ENCODE measurements at places on chromosomes 6 and 20.

GRCh38 chr6:132495604-132496079 lies 17.3 kb downstream of the STX7 start:
- DNase-seq: no peak

DNA sequence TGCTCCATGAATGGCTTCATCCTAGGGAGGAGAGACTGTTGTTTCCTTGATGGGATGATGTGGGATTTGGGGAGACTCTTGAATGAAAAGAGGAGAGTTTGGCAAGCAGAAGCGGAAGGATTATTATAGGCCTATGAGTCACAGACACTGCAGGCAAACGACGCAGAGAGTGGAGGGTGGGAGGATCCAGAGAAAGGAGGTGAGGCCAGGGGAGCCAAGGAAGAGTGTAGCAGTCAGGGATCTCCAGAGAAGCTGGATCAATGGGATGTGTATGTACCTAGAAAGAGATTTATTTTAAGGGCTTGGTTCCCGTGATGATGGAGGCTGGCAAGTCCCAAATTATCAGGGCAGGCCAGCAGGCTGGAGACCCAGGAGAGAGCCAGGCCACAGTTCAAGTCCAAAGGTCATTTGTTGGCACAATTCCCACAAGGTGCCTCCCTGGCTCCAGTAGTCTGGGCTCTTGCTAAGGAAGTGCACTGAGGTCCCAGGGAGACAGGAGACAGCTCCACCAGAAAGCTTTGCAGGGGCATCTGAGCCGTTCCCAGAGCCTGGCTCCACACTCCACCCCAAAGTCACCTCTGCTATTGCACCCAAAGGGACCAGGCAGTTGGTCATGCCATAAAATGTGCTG lies 76.0 kb downstream of the ADTRP start:
- no peak for DNase-seq

GRCh38 chr6:165571721-165572132 lies 91.3 kb downstream of the PDE10A start:
- no peak for DNase-seq

DNA sequence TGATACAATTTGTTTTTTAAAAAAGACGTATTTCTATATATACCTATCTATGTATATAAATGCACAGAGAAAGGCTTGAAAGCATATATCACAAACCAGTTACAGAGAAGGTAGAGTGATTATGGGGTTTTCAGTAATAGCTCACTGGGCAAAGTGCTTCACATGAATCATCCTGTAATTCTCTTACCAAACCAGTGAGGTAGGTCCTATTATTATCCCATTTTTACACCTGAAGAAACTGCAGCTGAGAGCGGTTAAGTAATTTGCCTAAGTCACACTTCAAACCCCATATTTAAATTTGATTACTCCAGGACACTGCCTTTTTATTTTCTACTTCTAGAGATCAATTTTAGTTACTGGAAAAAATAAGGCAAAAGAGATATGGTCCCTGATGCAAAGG lies 4.4 kb downstream of the GSS start:
- no peak for DNase-seq

GRCh38 chr20:49742948-49743347 lies 29.3 kb upstream of the B4GALT5 start:
- no peak for DNase-seq

GRCh38 chr6:56841751-56842150 lies 113.2 kb upstream of the BEND6 start:
- no peak for DNase-seq

- no peak for DNase-seq
Measured at GRCh38 chr20:53270792-53271375, 298.7 kb downstream of the TSHZ2 start.

- no peak for DNase-seq
Measured at GRCh38 chr6:4698901-4699659, 77.1 kb upstream of the CDYL start.
